ENCODE measurements at places on chromosomes 6 and 20.

GRCh38 chr6:157531986-157532365 lies 151.0 kb downstream of the ZDHHC14 start:
- DNase-seq = no peak

GRCh38 chr6:133730881-133731280 lies 158.0 kb upstream of the TCF21 start:
- DNase-seq = no peak

- DNase-seq = no peak
Measured at GRCh38 chr6:85096976-85097375, 332.6 kb upstream of the TBX18 start.

GRCh38 chr6:4912559-4912958 lies 91.3 kb downstream of the RPP40 start:
- no peak for DNase-seq

- DNase-seq = no peak
Measured at GRCh38 chr6:80642452-80642851, 536.0 kb downstream of the BCKDHB start.

DNA sequence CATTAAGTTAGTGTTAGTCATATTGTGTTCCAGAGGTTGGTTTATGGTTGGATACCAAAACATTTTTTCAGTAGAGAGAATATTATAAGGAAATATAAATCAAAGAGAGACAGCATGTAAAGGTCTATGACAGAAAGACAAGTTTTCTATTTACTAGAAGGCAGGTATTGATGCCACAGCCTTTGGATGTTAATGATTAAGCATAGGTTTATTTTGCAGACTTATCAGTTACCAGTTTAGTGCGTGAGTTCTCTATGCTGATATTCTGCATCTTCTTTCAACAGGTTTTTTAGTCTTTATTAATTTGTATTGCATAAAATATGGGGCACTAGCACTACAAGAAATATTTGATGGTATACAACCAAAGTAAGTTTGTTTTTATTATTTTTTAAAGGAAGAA lies 45.6 kb downstream of the CSE1L start:
- DNase-seq = no peak

GRCh38 chr6:127576874-127577273 lies at the start of gene C6orf58:
C6orf58 (plus strand) TSS chr6:127577174; CDS start chr6:127577186, 12 bp downstream.
- no peak for DNase-seq

DNA sequence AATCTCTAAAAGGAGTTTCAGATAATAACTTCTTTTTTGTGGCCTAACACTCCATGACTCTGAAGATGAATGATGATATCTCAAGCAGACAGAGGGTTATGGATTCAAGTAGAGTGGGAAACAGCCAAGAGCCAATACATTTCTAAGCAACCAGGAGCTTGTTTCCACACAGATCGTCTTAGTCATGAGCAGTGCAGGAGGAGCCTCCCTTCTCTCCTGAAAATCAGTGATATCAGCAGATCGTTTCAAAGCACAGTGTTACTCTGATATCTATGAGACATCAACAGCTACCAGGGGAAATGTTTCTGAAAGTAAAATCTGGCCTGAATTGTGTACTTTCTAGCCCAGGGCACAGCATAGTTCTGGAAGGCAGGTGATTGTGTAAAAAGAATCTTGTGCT lies 11.5 kb downstream of the ADGRG6 start:
- DNase-seq = no peak

- DNase-seq = no peak
Measured at GRCh38 chr6:53986165-53986720, 125.0 kb upstream of the MLIP start.

GRCh38 chr6:30743099-30744053 lies 889 bp upstream of the FLOT1 start:
- no peak for DNase-seq

- DNase-seq = no peak
Measured at GRCh38 chr20:37359331-37359730, 13.4 kb downstream of the SRC start.

DNA sequence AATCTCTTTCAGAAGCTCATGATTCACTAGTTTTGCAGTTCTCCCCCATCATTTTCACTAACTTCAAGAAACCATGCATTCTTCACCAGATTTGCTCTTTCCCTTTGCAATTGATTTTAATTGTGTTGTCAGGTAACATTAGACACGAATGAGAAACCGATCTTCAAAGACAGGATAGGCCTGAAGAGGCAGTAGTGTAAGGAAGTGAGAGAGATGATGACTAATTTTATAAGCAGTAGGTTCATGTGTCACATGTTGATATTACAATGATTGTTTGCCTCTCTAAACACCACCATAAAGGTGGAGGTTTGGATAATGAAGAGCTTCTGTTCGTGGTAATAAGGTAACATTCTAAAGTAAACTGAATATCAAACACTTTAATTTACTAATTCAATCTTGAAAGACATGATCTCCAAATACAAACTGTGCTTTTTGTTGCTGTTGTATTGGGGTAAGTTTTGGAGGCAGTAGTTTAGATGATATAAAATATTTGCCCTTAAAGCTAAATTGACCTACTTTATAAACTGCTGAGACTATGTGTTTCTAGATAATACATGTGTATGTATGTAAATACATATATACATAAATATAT lies 207.2 kb downstream of the PHACTR1 start:
- no peak for DNase-seq

GRCh38 chr6:2976571-2977085 lies 5.3 kb upstream of the SERPINB6 start:
- no peak for DNase-seq

- no peak for DNase-seq
Measured at GRCh38 chr20:59300333-59301081, at the start of gene EDN3. EDN3 (plus strand) TSS chr20:59300611; CDS start chr20:59300813, 202 bp downstream.

GRCh38 chr6:33023536-33023935 lies 14.1 kb upstream of the HLA-DOA start:
- no peak for DNase-seq

DNA sequence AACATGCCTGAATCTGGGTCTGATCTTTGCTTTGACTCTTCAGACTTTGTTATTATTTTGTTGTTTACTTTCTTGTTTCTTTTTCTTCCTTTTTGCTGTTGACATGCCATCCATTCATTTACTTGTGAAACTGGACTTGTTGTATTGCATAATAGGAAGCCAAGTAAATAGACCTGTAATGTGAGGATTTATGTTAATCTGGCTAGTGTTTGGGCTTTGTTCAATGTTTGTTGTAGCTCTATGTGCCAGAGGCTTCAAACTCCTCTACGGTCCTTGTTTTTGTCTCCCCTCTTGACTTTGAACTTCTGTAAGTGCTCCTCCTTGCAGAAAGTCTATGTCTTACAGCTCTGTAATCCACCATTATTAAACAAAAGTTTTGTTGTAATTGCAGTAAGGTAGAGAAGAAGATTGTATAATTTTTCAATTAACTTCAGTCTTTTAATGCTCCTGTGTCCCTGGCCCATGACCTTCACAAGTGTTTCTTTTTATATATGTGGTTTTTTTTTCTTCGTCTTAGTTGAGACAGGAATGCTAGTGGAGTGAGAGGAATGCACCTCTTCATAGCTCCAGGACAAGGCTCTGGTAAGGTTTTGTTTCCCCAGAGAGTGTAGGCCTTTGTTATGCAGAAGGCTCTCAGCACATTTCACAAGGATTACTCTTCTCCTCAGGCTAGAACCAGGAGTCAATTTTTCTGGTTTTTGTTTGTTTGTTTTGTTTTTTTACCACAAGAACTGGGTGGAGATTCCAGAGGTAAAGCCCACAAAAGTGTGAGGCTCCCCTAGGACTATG lies 1061.8 kb upstream of the CITED2 start:
- DNase-seq = no peak

- DNase-seq = no peak
Measured at GRCh38 chr6:145086197-145086596, 649.1 kb downstream of the EPM2A start.

DNA sequence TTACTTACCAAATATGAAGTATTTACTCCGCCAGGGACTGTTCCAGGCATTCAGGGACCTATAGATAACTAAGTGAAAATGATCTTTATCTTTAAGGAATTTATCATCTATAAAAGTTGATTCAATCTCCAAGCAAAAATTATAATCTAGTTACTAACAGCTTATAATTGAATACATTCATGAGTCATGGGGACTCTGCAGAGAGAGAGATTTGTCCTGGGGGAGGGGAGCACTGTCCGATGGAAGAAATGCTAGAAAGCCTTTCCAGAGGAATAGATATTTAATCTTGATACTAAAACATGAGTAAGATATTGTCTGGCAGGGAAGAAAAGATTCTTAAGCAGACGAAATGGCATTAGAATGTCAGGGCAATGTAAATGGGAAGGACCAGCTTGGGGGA lies 139.3 kb downstream of the CD164 start:
- no peak for DNase-seq

- no peak for DNase-seq
Measured at GRCh38 chr20:40568200-40568599, 120.8 kb downstream of the MAFB start.

- DNase-seq = no peak
Measured at GRCh38 chr20:61807471-61808160, 258.1 kb downstream of the TAF4 start.

GRCh38 chr20:32012159-32012688 lies 2.0 kb downstream of the CCM2L start:
- no peak for DNase-seq

- no peak for DNase-seq
Measured at GRCh38 chr20:62390317-62391164, 3.6 kb downstream of the RPS21 start.

DNA sequence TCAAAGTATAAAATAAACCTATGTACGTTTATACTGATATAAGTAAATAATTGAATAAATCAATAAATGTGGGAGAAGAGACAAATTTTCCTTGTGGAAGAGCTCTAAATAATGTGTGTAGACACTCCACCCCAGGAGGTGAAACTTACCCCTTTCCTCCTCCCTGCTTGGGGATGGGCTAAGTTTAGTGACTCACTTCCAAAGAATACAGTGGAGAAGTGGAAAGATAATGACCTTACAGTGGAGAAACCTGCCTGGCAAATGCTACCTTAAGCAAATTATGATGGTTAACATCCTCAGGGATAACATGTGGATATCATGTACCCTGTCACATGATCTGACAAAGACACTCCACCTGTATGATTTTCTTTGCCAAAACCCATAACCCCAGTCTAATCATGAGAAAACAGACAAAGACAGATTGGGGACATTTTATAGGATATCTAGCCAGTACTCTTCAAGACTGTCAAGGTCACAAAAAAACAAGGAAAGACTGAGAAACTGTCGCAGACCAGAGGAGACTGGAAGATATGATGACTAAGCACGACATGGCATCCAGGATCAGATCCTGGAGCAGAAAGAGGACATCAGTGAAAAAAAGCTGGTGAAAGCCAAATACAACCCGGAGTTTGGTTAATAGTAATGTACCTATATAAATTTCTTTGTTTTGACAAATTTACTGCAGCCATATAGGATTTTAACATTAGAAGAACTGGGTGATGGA lies 195.5 kb upstream of the PRDM1 start:
- DNase-seq = no peak

GRCh38 chr6:27031302-27031701 lies 216.2 kb upstream of the PRSS16 start:
- DNase-seq = no peak

- DNase-seq = no peak
Measured at GRCh38 chr6:79208816-79209215, 25.7 kb downstream of the HMGN3 start.

DNA sequence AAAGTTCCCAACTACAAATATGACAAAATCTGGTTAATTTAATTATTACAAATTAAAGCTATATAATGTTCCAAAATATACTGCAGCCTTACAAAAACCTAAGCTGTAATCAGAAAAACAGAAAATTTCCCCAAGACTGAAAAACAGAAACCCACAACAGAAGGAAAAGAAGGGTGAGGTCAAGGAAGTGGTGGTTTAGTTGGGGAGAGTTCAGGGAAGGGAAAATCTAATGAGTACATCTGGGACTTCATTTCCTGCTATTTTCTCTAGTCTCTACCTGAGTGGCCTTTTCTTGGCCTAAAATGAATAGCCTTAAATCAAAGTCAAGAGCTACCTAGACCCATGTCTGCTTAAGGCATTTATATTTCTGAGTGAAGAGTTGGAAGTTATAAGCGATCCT lies 66.2 kb upstream of the BEND6 start:
- no peak for DNase-seq

DNA sequence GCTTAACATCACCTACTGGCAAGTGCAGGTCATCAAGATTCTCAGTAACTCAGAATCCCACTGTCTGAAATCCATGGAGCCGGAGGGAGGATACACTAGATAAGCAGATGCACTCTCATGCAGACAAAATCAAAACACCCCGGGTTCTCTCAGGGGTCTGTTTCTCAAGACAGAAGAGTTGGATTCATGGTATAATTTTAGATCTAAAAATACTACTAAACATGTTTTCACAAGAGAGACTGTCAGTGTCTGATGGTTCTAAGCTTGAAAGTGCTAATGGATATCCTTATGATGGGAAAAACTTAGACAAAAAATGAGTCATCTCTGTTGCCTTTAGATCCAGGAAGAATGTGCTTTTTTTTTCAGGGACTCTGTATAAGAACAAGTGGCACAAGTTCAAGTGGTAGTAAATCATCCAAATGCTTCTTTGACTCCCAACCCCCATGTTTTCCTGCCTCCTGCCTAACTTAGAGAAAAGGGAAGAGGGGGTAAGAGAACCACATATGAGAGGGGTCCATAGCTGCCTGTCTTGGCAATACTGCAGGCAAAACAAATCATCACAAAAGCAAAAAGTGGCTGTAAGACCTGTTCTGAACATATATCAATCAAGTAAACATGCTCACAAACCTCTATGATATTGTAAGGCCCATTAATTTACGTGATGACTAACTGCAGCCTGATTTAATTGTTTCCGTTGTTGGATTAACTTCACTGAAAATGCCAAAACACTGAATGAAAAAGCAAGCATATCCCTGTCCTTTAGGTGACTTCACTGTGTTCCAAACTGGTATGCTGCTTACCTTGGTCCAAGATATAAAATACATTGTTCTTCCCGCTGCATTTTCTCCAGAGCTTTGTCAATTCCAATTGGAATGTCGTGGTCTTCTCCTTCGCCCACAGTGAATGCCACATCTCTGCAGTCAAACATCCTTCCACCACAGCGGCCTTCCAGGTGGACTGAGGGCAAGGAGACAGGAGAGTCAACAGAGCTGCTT lies 84.0 kb upstream of the TULP1 start:
- no peak for DNase-seq

- DNase-seq = no peak
Measured at GRCh38 chr6:35385457-35386202, 43.3 kb downstream of the PPARD start.

DNA sequence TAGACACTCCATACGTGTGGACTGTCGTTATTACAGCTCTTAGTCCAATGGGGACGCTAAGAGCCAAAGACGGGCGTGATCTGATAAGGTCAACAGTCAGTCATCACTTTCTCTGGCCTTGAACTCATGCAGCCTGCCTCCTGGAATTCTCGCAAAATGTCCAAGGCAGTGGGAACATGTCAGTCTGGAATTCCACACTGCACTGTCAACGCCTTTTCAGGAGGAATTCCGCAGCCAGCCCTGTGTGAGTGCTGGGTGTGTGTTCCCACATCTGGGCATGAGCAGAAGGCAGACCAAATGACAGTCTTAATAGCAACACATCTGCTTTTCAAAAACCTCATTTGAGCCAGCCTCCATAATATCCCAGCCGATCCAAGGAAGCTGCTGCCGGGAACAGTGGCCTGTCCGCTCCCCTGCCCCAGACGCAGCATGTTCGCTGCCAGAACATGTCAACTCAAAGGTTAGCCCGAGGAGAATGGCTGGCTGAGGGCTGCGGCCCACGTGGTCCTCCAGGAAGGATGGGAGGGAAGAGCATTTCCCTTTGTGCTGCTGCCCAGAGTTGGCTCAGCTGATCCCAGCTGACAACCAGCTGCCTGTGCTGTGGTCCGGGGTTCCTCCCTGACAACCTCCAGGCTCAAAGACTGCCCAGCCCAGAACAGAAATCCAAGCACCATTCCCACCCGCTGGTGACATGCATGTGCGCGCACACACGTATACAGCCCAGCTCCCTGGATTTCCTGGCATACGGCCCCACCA lies 103.1 kb downstream of the SULF2 start:
- DNase-seq = no peak
